CD4-positive, alpha-beta T cell treated with Interleukin-6 at 100 ng/mL for 8 hours (primary cell): ENCODE measurements at places on chromosomes 4 and X.

DNA sequence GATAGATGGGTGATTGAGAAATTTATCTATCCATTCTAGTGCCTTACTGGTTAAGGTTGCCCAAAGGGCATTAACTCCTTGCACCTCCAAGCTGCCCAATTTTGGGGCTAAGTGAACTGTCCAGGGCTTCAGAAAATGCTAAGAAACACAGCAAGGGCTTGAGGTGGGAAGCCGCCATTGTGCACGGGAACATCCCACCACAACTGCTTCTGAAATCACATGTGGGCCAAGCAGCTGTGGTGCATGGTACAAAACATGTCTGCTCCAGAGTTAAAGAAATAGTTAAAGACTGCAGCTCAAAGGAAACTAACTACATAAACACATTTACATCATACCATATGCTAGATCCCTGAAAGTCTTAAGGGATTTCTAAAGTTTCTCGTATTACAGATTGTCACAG lies 144.3 kb upstream of the NDST3 start:
- no peak for DNase-seq

- no peak for DNase-seq
Observed at GRCh38 chrX:45584717-45585116, 384.0 kb upstream of the DIPK2B start.

GRCh38 chr4:70709611-70710205 lies 12.1 kb upstream of the RUFY3 start:
- DNase-seq = no peak

DNA sequence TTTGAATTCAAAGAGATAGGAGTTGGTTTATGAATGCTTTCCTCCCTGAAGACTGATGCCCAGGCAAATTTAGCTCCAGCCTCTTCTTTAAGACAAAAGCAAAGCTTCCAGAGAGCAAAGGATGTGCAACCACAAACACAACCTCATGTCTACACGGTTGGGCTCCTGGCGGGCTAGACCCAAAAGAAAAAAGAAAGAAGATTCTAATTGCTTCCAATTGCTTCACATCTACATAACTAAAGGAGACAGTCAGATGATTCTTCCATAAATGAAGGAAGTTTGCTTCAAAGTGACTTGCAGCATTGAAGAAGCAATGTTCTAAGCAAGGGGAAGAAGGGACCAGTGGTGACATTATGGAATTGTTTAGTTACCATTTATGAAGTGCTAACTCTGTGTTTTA lies 1603.0 kb upstream of the TENM3 start:
- DNase-seq = no peak

DNA sequence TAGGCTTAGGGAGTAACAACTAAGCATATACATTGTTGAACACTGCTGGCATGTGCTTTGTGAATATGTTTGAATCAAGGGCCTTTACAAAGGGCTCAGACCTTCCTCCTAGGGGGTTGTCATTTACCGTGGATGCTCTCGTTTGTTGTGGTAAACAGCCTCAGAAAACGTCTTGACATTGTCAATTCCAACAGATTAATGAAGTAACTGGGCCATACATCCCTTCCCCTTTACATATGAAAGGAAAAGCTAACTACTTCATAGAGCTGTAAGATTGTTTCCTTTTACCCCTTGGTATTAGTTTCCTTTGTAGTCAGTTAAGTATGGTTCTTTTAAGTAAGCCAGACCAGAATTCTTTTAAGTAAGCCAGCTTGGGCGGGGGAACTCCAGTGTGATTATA lies 42.9 kb downstream of the FAT4 start:
- no peak for DNase-seq

- no peak for DNase-seq
Observed at GRCh38 chr4:118226311-118227010, 126.3 kb downstream of the PRSS12 start.

DNA sequence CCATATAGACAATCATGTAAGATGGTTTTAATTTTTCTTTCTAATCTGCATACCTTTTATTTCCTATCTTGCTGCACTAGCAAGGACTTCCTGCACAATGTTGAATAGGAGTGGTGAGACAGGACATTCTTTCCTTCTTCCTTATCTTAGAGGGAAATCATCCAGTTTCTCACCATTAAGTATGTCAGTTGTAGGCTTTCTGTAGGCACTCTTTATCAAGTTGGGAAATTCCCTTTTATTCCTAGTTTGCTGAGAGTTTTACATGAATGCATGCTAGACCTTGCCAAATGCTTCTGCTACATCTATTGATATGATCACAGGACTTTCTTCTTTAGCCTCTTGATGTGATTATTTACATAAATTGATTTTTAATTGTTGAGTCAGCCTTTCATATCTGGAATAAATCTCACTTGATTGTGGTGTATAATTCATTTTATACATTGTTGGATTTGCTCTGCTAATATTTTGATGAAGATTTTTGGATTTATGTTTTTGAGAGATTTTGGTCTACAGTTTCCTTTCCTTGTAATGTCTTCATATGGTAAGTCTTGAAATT lies 23.8 kb downstream of the RNF175 start:
- DNase-seq = no peak
